Natural killer cell (primary cell): ENCODE measurements at places on chromosomes 5 and 9. TPM values are rescaled to one million over a fixed set of nuclear protein-coding genes. Genes with fewer than 3 reads are reported as not detected.

The SPATA31C1 gene
- total RNA-seq = not detected

The WDR31 gene
- 0.16 TPM for total RNA-seq

The CD72 gene
- 48.1 TPM for total RNA-seq

The ZNF608 gene
- total RNA-seq = not detected

The B4GALT7 gene
- total RNA-seq = 38.5 TPM

The GABRB2 gene
- not detected for total RNA-seq

The JADE2 gene
- total RNA-seq = 174 TPM

The CCDC183 gene
- total RNA-seq = 0.65 TPM

The TLX3 gene
- not detected for total RNA-seq

The DEPDC1B gene
- 1.2 TPM for total RNA-seq

The SHROOM1 gene
- 0.82 TPM for total RNA-seq

The CCNO gene
- total RNA-seq = not detected

The PCDHGA9 gene
- total RNA-seq = 1.7 TPM

The COL15A1 gene
- 0.19 TPM for total RNA-seq

The SMIM33 gene
- total RNA-seq = not detected

The FCN2 gene
- total RNA-seq = not detected

The TRIM7 gene
- not detected for total RNA-seq

The TMEM252 gene
- total RNA-seq = not detected

The DND1 gene
- 1.1 TPM for total RNA-seq

The CD14 gene
- total RNA-seq = 1.4 TPM

The SPATA31D4 gene
- not detected for total RNA-seq

The SLC25A2 gene
- 0.73 TPM for total RNA-seq

The FGF10 gene
- total RNA-seq = not detected

The OGN gene
- total RNA-seq = 0.33 TPM

The HTR1A gene
- not detected for total RNA-seq

The LRRC19 gene
- total RNA-seq = not detected

The PDE6A gene
- not detected for total RNA-seq

The NOTCH1 gene
- total RNA-seq = 126 TPM

The GLDC gene
- total RNA-seq = 1.3 TPM

The RGS7BP gene
- not detected for total RNA-seq

The ANKRD33B gene
- total RNA-seq = 3.9 TPM

The FBP2 gene
- total RNA-seq = not detected

The MARCOL gene
- not detected for total RNA-seq

The PCSK1 gene
- total RNA-seq = not detected

The TMEM215 gene
- not detected for total RNA-seq

The BTNL3 gene
- total RNA-seq = not detected

The CER1 gene
- not detected for total RNA-seq

The SPINK7 gene
- total RNA-seq = not detected

The TUBB4B gene
- total RNA-seq = 84.4 TPM

The LPCAT1 gene
- total RNA-seq = 252 TPM

The PLPP1 gene
- total RNA-seq = 4.2 TPM

The NXNL2 gene
- not detected for total RNA-seq

The ADAMTSL2 gene
- not detected for total RNA-seq

The TNFSF15 gene
- total RNA-seq = not detected
